ENCODE measurements at places on chromosomes 3 and 15.

DNA sequence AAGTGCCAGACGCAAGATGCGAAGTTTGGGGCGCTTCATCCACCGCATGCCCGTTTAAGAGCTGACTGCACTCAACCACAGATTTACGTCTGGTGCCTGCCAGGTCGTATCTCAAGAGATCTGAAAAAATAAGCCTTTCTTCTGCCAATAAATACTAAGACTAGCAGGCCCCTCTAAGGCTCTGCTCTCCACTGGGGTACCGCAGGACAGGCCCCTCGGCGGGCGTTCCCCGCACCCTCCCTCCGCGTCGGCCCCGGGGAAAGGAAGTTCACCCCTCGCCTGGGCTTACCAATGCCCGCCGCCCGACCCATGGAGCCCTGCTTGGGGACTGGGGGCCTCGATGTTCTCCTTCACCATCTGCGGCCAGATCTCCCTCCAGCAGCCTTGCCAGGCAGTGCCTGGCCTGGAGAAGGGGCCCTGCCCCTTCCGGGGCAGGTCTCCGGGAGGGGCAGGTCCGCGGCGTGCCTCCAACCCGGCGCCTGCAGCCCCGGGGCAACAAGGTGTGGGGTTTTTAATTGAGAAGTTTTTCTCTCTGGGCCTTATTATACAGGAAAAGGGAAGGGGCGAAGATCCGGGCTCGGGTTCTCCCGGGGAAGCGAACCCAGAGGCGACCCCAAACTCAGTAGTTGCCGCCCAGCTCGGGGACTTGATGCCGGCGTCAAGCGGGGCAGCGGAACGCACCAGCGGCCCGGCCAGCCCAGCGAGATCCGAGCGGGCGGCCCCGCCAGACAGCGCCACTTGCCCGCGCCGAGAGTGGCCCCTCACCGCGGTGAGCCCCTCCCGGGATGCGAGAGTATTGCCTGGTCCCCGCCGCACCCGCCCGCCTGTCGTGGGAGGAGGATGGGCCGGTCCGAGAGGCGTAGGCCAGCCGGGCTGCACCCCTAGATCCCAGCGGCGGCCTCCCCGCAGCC, 735 bp downstream of the GOLGA8B start:
- peak; percentile 23 for DNase-seq

DNA sequence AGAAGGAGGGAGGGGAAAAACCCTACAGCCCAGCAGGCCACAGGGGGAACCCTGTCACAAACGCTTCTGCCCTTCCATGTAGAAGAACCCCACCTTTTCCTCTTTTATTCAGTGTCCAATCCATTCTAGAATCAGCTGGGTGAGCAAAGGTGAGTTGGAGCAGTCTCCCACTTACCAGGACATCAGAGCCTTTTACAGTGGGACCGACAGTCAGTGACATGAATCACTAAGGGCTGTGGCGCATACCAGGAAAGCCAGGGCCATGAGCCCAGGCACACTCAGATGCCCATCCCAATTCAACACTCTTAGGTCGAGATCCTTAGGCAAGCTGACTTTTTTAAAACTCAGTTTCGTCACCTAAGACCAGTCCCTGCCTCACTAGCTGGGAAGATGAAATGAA, 146.1 kb downstream of the AQP9 start:
- DNase-seq = no peak

- no peak for DNase-seq
These were observed 81.4 kb downstream of the PDE8A start for GRCh38 chr15:85063088-85063487.

DNA sequence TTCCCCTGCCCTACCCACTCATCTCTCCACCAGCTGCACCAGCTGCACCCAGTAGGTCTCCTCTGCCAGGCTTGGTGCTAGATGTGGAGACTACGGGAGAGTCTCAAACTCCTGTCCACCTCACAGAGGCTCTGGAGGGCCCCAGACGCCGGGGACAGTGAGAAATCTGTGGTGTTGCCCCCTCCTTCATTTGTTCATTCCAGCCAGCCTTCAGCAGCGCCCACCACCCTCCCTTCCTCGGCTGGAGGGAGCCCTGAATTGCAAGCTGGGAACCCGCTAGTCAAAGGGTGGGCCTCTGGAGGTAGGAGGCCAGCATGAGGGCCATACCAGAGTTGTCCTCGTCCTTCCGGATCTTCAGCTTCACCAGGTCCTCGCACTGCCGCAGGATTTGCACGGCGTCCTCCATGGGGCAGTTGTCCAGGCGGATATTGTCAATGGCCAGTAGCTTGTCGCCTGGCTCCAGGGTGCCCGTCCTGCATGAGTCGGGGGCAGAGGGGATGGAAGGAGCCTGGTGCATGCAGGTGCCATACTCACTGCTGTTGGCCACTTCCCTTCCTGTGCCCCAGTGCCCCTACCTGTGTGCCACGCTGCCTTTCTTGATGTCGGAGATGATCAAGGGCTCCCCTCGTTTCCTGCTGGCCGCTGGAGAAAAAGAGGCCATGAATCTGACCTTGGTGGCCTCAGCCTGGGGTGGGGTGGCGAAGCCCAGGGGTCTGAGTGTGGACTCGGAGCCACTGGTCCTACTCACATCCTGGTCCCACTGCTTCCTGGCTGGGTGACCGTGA, 29.1 kb downstream of the GRIP2 start:
- DNase-seq = no peak

DNA sequence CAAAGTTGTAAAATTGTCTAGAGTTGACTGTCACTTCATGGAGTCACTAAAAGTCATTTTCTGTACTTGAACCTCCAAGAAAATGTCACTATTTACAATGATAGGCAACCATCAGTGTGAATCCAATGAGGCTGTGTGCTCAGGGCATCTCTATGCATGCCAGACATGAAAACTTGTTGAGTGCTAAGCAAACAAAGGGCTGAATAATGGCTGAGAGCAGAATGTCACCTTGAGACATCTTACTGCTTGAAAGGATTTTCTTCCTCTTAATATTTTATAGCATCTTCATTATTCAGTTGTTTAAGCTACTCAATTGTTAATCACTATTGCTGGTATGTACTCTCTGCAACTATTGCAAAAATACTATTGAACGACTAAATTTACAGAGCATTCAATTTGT, 184.7 kb downstream of the PLCH1 start:
- no peak for DNase-seq

- DNase-seq = no peak
These were observed 21.8 kb upstream of the ERICH6 start for GRCh38 chr3:150725548-150725947.

DNA sequence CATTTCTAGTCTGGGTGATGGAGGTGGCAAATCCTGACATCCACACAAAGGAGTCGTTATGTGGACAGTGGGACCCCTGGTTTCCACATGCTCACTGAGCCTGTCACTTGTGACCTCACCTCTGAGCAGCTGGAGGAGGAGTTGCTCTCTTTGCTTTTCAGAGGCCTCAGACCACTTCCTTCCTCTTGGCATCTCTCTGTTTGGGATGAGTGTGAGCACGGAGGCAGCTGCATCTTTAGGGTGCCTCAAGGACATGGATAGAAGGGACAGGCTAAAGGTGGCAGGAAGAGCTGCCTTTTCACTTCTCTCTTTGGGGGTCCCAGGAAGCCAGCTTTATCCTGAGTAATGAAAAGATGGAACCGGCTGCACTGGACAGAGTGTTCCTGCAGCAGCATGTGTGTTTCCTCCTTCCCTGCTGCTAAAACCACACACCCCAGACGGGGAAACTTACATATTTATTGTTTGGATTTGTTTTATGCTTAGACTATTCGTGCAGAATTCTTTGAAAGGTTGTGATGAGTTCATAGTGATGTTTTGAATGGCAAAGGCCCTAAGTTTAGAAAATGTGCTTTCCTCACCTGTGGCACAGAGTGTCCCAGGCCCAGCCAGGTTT, 31.8 kb downstream of the GPR171 start:
- peak; percentile 15 for DNase-seq

GRCh38 chr15:64125978-64126377, 25.6 kb upstream of the SNX22 start:
- DNase-seq = no peak

GRCh38 chr15:38460543-38460942, 6.6 kb downstream of the FAM98B start:
- DNase-seq = no peak

DNA sequence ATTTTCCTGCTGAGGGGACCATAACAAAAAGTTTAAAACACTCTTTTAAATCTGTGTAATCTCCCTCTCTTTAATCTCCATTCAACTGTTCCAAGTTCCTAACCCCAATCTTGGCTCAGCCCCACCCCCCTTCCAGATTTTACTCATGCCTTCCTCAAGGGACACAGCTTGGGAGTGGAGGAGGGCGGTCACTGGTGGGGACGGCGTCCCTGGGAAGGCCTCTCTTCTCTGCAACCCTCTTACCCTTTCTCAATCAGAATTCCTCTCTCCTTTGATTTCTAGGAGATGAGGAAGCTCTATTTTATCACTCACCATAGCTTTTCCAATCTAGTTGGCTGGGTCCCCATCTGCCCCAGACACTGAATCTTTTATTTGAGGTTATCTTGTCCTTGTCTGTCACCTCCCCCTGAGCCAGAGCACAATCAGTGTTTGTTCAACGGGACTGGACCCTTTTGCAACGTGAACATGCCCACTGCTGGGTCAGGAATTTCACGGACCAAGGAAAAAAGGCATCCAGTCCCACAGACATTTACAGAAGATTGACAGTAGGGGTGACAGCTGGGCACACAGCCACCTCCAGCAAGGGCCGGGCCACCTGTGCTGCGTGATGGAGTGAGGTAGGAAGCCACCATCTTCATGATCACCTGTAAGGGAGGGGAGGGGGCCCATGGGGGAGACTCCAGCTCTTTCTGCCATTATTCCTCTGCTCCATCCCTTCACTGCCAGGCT, 84.0 kb upstream of the HERC1 start:
- no peak for DNase-seq

DNA sequence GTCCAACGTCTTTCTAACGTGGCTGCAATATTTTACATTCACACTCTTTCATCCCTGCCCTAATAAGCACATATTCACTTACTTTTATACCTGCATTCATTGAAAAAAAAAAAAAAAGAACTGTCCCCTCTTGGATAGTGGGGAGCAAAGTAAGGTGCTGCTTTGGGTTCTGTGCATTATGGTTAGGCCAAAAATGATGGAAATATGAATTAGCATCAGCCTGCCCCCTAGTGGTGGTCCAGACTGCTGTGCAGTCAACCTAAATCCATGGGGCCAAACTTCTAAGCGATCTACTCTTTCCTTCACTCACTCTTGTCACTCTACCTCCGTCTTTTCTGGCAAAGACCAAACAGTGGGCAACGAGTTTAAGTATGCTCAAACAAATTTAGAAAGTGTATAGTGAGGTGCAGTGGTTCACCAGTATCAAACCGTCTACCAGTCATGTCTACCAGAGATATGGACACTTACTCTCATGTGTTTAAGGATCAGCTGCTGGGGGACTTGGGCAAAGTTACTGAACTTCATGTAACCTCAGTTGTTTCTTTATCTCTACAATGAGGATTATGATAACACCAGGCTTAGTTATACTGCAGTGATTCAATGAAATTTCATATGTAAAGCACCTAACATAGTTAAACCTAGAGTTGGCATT, 61.5 kb upstream of the GRM7 start:
- DNase-seq = no peak

- DNase-seq = peak; percentile 9
These were observed 32.1 kb downstream of the KIF9 start for GRCh38 chr3:47250309-47251060.

DNA sequence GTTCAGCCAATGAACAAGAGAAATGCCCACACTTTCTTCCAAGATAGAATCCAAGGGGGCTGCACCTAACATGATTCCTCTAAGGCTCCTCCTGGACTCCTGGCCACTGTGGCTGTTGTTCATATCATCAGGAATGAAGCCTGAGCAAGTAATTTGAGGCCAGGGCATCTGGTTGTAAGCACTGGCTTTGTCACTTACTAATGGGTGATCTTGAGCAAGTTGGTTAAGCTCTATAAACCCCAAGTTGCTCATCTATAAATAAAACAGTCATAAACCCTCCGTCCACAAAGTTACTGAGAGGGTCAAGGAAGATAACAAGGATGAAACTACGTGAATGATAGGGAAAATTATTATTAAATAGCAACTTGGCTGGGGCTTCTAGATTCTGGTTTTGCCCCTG, 58.3 kb downstream of the CDC25A start:
- peak; percentile 50 for DNase-seq

- no peak for DNase-seq
These were observed 26.1 kb downstream of the STARD5 start for GRCh38 chr15:81297603-81298575.

DNA sequence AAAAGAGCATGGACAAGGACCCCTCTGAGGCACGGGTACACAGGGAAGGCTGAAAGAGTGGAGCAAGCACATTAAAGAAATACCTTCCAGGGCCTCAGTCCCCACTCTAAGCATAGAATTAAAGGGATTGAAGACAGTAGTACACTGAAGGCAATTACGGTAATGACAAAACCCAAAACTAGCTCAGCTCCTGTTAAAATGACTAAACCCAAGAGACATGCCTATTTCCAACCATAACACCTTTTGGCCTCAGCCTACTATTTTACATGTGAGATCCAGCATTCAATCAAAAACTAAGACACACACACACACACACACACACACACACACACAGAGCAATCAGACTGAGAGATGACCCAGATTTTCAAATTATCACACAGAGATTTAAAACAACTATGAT, 19.8 kb downstream of the MAP4 start:
- no peak for DNase-seq

DNA sequence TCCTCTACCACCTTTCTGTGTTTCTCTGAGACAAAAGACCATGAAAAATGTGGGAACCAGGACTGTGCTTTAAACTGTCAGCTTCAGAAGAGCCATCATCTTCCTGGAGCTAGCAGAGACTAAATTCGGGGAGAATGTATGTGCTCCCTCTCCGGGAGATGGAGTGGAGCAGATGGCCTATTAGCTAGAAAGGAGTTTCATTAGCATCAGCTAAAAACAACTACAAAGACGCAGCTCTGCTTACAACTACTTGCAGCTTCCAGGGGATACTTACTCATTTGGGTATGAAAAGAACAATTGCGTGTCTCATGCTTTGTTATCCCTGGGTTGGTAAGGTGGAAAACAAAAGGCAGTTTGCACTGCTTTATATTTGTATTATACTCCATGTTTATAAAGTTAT, 159.6 kb downstream of the MFSD1 start:
- no peak for DNase-seq

GRCh38 chr3:53044711-53045517, 959 bp downstream of the SFMBT1 start:
- peak; percentile 49 for DNase-seq

DNA sequence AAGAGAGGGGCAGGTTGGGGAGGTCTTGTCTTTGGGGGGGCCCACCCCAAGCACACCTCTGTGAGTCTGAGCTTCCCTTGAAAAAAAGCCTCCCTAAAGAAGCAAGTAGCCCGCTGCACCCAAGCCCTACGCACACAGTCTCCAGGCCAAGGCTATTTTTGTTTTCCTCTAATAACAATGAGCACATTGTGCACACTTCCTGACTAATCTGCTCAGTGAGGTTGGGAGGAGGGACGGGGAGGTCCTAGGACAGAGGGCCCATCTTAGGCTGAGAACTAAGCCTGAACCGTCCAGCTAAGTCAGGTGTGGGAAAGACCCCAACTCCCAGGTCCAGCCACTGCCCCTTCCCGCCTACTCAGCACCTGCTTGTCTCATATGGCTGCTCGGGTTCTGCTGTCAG, 87.2 kb downstream of the HMG20A start:
- DNase-seq = peak; percentile 58

DNA sequence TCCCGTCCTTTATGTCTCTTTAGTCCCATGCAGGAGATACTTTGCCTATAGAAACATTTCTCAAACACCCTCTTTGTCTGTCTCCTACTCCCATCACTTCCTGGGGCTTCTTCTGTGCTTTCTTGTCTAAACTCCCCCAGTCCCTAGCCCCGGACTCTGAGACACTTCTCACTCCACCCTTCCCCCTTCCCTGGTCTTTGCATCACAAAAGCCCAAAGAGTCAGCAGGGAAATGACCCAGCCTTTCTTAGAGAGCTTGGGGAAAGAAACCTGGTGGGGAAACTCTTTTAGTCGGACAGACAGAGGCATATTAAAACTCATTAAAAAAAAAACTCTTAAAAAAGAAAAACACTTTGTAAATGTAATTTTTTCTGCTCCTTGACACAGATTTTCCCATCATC, 211.2 kb downstream of the TJP1 start:
- DNase-seq = no peak

Data from iris pigment epithelial cell (primary cell).